ELF-1 (cell line): ENCODE measurements at places on chromosomes 3 and 15.

DNA sequence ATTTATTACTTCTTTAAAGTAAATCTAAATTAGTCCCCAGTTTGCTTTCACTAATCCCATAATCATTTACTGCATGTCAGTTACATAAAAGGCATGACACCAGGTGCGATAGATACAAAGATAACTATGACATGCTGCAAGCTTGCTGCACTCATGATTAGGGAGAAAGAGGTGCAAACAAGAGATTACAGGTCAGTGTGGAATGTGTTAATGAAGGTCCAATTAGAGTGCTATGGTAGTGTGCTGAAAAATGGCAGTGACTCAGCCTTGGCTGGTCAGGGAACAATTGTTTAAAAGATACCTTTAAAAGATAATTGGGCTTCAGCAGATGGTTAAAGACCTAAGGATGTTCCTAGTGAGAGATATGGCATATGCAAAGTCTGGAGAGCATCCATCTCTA is 352.6 kb upstream of the TGFBR2 start:
- no peak for DNase-seq

DNA sequence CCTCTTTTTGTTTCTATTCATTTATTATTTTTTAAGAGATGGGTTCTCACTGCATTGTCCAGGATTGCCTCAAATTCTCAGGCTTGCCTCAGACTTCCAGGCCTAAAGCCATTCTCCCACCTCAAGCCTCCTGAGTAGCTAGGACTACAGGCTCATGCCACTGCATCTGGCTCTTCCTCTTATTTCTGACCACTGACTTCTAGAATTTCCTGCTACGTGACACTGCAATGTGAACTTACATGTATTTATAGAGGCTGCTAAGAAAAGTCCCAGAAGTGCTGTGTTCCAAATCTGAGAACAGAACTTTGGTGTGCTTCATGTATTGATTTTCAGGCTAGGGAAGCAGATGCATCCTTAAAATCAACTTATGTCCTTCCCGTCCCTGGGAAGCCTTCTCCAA is 407.4 kb downstream of the RSL24D1 start:
- no peak for DNase-seq

DNA sequence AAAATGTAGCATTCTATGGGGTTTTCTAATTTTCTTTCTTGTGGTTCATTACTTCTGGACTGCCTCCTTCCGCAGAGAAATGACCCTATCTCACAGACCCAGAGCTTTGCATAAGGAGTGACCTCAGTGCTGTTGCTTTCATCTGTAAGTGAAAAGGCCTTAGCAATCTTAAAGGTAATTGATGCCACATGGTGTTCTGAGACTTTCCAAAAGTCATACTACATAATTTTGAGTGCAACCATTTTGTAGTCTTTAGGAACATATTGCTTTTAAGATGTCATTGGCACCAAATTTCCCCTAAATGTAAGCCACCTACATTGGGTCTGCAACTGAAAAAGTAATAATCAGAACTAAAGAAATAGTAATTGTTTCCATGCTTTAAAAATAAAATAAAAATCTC is 9.2 kb upstream of the HHLA2 start:
- DNase-seq, result no peak

DNA sequence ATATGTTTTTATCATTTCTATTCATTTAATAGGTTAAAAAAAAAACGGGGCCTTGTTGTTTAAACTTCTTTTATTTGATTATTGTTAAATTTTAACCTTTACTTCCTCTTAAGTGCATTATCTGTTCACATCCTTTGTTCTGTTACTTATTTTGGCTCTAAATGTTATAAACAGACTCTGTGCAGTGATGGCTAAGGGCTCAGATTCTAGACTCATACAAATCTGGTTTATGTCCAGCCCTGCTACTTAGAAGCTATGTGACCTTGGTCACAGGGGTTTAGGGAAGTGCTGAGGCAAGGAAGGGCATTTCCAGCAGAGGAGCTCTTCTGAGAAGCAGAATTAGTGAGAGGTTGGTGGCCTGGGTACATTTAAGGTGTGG is 55.3 kb upstream of the VILL start:
- DNase-seq, result no peak

GRCh38 chr15:99671926-99672635 is 61.2 kb downstream of the LYSMD4 start:
- no peak for DNase-seq

DNA sequence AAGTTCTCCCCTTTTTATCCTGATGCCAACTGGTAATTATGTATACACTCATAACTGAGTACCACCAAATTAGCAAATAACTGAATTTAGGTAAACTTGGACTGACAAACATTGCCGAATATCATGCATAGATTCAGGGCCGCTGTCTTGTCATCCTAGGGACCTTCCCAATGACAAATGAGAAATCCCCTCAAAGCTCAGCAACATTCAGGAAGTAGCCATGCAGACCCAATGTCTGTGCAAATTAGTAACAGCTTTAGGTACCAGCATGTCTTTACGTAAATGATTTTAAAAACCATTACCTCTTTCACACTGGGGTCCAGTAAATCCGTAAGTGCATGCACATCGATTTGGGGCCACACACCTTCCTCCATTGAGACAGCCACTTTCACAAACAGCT is 49.5 kb downstream of the FBN1 start:
- DNase-seq, result no peak

- no peak for DNase-seq
Observed at GRCh38 chr3:40827942-40828688, 303.4 kb downstream of the ZNF621 start.

- no peak for DNase-seq
Observed at GRCh38 chr3:23923786-23924185, 6.9 kb downstream of the RPL15 start.

GRCh38 chr3:117762621-117763037 is 1053.0 kb downstream of the TUSC7 start:
- peak; percentile 49 for DNase-seq

DNA sequence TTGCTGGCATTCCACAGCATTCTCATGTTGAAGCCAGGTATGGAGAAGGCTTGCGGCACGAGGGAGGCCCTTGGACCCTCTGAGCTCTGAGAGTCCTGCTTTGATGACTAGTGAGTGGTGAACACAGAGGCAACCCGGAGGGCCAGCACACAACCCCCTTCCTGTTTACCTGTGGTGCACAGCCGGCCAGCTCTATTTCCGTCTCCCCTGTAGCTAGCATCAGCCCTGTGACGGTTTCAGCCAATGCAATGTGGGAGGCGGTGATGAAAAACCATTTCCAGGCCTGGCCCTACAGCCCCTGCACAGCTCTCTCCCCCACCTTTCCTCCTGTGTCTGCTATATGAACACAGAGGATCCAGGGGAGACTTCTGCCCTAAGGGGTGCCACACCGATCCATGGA is 76.8 kb upstream of the KLHL25 start:
- no peak for DNase-seq

GRCh38 chr3:125037498-125038150 is 18.2 kb downstream of the HEG1 start:
- DNase-seq, result no peak

DNA sequence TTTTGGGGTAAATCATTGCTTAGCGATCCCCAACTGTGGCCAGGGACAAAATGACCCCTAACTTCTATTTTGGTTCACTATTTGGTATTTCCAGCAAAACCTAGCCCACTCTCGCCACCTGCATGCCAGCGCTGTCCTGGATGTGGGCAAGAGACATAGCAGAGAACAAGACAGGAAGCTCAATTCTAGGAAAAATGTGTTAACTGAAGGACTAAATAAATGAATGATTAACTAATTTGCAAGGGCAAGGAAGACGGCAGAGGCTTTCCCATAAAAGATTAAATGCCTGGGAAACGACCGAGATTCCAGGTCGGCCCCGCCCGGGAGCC is 408 bp downstream of the NICN1 start:
- no peak for DNase-seq
